ENCODE measurements at places on chromosomes 5 and 9.

DNA sequence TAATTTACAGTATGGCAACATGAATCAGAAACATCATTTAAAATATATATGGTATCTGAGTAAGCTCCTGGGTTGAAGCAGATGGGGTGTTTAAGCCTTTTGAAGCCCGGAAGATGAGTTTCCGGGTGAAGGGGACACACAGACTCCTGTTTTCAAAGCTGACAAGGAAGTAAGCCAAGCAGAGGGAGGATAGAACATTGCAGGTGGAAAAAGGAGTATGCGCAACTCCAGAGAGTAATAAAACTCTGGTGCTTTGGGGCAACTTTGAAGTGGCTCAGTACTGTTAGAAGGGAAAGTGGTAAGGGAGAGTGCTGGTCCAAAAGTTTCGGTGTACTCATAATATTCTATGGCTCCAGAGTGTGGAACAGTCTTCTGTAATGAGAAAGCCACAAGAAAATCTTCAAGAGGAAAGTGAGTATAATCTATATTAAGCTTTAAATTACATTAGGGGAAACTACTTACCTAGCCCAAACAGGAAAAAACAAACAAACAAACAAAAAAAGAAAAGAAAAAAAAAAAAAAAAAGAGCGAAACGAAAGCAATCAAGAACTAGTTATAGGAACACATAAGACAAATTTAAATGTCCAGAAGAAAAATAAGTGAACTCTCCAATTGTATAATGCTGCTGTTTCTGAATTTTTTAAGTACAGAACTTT lies 2.3 kb upstream of the ST8SIA4 start:
- DNase-seq = no peak

DNA sequence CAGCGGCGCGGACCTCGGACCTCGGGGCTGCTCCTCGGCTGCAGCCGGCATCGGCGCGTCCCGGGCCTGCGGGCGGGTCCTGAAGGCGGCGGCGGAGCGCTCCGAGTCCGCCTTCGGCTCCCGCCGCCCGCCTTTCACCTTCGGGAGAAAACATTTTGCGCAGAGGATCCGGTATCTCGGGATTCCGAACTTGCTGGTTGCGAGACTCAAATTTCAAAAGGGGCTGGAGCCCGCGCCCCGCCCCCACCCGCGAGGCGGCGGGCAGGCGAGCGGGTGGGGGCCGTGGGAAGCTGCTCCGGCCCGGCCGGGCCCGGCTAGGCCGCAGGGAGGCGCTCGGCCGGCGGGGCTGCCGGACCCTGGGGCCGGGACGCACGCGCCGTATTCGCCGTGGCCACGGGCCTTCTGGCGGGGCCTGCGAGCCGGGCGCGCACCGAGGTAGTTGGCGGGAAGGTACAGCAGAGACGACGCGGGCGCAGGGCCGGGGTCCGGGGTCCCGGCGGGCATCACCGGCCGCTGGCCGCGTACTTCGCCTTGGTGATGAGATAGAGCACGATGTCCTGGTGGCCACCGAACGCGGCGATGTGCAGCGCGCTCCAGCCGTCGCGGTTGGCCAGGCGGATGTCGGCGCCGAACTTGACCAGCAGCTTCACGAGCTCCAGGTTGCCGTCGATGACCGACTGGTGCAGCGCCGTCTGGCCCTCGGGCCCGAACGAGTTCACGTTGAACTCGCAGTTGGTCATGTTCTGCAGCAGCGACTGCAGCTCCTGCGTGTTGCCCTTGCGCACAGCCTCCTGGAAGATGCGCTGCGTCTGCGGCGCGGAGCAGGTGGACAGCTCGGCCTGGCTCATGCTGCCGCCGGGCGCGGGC lies 757 bp downstream of the NRARP start:
- no peak for DNase-seq

- no peak for DNase-seq
Measured at GRCh38 chr5:177509381-177509951, at the start of gene DOK3. DOK3 (minus strand) TSS chr5:177509826; CDS start chr5:177509540, 286 bp downstream.

GRCh38 chr5:179801304-179802206 lies 5.1 kb downstream of the MGAT4B start:
- peak; percentile 79 for DNase-seq

- DNase-seq = no peak
Measured at GRCh38 chr9:127098916-127099553, 23.4 kb downstream of the ANGPTL2 start.

All from stimulated activated CD8-positive, alpha-beta memory T cell treated with anti-CD3 and anti-CD28 coated beads, Interleukin-2, amount 100 ng/mL, for 48 hours (primary cell).